ENCODE measurements at places on chromosomes 7 and 10. TPM values are rescaled to one million over a fixed set of nuclear protein-coding genes. Genes with fewer than 3 reads are reported as not detected.

The GSAP gene
- total RNA-seq = 10.4 TPM

The CRYGN gene
- total RNA-seq = not detected

The TMEM26 gene
- not detected for total RNA-seq

The ZNF438 gene
- total RNA-seq = 3.1 TPM

The ASAH2 gene
- 2.0 TPM for total RNA-seq

The ADCY1 gene
- total RNA-seq = 7.8 TPM

The TUBB8 gene
- total RNA-seq = not detected

The NPFFR1 gene
- total RNA-seq = not detected

The TRPV5 gene
- 0.10 TPM for total RNA-seq

The NODAL gene
- not detected for total RNA-seq

The NEUROD6 gene
- total RNA-seq = not detected

The LGI1 gene
- total RNA-seq = not detected

The FXYD4 gene
- total RNA-seq = not detected

The CPA1 gene
- not detected for total RNA-seq

The BNIP3 gene
- 28.0 TPM for total RNA-seq

The GRID2IP gene
- total RNA-seq = 0.10 TPM

The SPDYE2 gene
- not detected for total RNA-seq

The CADPS2 gene
- total RNA-seq = not detected

The TMEM236 gene
- 0.02 TPM for total RNA-seq

The GHRHR gene
- total RNA-seq = not detected

The MCU gene
- total RNA-seq = 12.2 TPM

The FRAT1 gene
- 4.8 TPM for total RNA-seq

The PPP1R17 gene
- not detected for total RNA-seq

The AEBP1 gene
- 6.1 TPM for total RNA-seq

The STAMBPL1 gene
- 44.3 TPM for total RNA-seq

The CDNF gene
- 1.3 TPM for total RNA-seq

The FAM241B gene
- total RNA-seq = 10.0 TPM

The SLC16A9 gene
- total RNA-seq = 2.9 TPM

The SPDYE16 gene
- total RNA-seq = 0.05 TPM

The SCIN gene
- 0.02 TPM for total RNA-seq

The CPXM2 gene
- total RNA-seq = not detected

The OR2A7 gene
- total RNA-seq = 3.9 TPM

The CREM gene
- 77.9 TPM for total RNA-seq

The GDF2 gene
- not detected for total RNA-seq

The NRBF2 gene
- 27.8 TPM for total RNA-seq

The PIP gene
- total RNA-seq = not detected

The KIF11 gene
- 52.8 TPM for total RNA-seq

The GNAT3 gene
- not detected for total RNA-seq

The LLCFC1 gene
- not detected for total RNA-seq

The PLEKHS1 gene
- 0.22 TPM for total RNA-seq

The OAT gene
- 24.5 TPM for total RNA-seq

The CDC14C gene
- not detected for total RNA-seq

The ZNF804B gene
- not detected for total RNA-seq

The AZGP1 gene
- total RNA-seq = not detected

The COBL gene
- total RNA-seq = not detected

The PALD1 gene
- total RNA-seq = 0.07 TPM

The INSIG1 gene
- 90.6 TPM for total RNA-seq

The RASA4B gene
- total RNA-seq = 16.1 TPM

The PILRA gene
- 11.8 TPM for total RNA-seq

The AGR2 gene
- total RNA-seq = not detected

The GPC2 gene
- total RNA-seq = 5.6 TPM

The MAT1A gene
- total RNA-seq = not detected

The NCF1 gene
- total RNA-seq = 0.96 TPM

The ERVW-1 gene
- not detected for total RNA-seq

The CCDC172 gene
- total RNA-seq = not detected

The CNNM1 gene
- total RNA-seq = 0.29 TPM

The ANKRD7 gene
- not detected for total RNA-seq

The NEBL gene
- not detected for total RNA-seq

The ORAI2 gene
- total RNA-seq = 82.5 TPM

All from T-helper 1 cell treated with Interleukin-12 subunit alpha and Interleukin-12 subunit beta and Interleukin-4 antibody, amounts not matched to agents 30 ng/mL and 1 ng/mL, for 36 hours (primary cell).